ENCODE measurements at places on chromosomes 11 and 22.

DNA sequence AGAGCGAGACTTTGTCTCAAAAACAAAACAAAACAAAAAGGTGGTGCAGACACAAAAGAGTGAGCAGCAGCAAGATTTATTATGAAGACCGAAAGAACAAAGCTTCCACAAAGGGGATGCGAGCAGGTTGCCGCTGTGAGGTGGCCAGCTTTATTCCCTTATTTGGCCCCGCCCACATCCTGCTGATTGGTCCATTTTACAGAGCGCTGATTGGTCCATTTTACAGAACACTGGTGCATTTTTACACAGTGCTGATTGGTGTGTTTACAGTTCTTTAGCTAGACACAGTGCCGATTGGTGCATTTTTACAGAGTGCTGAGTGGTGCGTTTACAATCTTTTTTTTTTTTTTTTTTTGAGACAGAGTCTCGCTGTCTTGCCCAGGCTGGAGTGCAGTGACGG lies 77.4 kb downstream of the CECR2 start:
- no peak for DNase-seq

DNA sequence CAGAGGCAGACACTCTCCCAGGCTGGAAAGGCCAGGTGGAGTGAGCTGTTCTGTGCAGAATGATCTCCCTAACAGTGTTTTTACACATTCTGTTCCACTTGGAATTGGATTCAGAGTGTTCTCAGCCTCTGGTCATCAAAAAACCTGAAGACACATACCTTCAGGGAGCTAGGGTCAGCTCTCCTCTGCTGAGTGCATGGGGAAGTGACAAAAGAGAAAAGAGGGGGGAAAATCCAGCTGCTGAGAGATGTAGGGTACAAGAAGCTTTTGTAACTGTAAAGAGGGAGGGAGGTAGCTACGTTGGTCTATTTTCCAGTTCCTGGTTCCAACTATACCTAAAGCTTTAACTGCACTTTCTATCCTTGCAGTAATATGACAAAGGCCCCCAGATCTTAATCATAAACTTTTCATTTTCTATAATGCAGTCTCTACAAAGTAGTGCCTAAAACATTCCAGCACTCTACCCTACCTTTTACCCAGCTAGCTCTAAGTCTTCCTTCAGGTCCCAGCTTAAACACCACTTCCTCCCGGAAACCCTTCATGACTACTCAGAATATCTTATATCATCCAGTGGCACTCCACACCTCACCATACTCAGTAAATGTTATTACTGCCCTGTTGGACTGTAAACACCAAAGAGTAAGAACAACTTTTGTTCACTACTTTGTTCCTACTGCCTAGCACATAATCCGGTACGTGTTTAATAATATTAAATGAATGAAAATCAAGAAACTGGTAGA lies 9.2 kb downstream of the MAPK1 start:
- no peak for DNase-seq

GRCh38 chr11:59818572-59818971 lies 8.0 kb upstream of the MRPL16 start:
- no peak for DNase-seq

DNA sequence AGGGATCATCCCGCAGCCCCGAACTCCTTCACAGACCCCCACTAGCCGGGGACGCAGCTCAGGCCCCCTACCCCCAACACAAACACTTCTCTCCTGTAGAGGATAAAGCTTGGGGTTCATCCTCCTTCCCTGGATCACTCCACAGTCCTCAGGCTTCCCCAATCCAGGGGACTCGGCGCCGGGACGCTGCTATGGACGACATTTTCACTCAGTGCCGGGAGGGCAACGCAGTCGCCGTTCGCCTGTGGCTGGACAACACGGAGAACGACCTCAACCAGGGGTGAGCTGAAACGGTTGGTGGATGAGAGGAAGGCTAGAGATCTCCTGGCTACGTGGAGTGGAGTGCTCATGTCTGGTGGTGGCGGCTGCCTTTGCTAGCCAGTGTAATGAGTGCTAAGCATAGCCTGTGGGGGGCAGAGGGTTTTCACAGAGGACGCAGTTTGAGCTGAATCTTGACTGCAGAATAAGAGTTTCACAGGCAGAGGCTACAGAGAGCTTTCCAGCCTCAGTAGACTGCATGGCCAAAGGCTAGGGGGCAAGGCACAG lies 580 bp downstream of the ILK start:
- no peak for DNase-seq

DNA sequence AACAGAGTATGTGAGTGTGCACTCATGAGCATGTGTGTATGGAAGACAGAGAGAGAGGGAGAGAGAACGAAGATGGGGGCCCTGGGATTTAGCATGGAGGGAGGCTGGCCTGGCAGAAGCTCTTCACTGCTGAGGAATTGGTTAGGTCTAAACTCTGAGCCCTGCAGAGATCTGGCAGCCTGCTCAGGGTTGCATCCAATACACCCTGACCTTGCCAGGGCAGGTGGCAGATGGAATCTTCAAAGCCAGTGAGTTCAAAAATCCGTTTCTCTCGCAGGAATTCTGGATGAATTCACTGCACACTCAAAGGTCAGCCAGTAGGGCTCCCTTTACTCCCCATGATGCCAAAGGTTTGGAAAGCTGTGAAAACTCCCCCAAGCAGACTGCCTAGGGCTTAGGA lies 61.4 kb upstream of the OLFML1 start:
- no peak for DNase-seq

Data from esophagus squamous epithelium (tissue), 5 donors.